ENCODE measurements at places on chromosomes 7 and 10. TPM values are rescaled to one million over a fixed set of nuclear protein-coding genes. Genes with fewer than 3 reads are reported as not detected.

Gene TRIM50
- not detected for total RNA-seq

Gene LOXL4
- 0.64 TPM for total RNA-seq

Gene OGDHL
- 0.21 TPM for total RNA-seq

Gene TMEM209
- 9.4 TPM for total RNA-seq

Gene MSMB
- total RNA-seq: not detected

Gene GRM3
- total RNA-seq: not detected

Gene SLC26A3
- not detected for total RNA-seq

Gene PTTG1IP2
- 4.1 TPM for total RNA-seq

Gene CALCR
- not detected for total RNA-seq

Gene UPF2
- total RNA-seq: 14.1 TPM

Gene DNAH11
- 3.0 TPM for total RNA-seq

Gene FZD1
- total RNA-seq: 4.1 TPM

Gene GDF2
- not detected for total RNA-seq

Gene OR2A1
- not detected for total RNA-seq

Gene GPRIN2
- total RNA-seq: 0.85 TPM

Gene MCM10
- total RNA-seq: 3.9 TPM

Gene LAMB4
- total RNA-seq: not detected

Gene ABCB1
- total RNA-seq: 0.64 TPM

Gene CC2D2B
- not detected for total RNA-seq

Gene ATOH7
- not detected for total RNA-seq

Gene ZNF853
- total RNA-seq: 0.85 TPM

Gene PAX4
- not detected for total RNA-seq

Gene NEUROD6
- not detected for total RNA-seq

Gene CALML5
- total RNA-seq: not detected

Gene NPY
- not detected for total RNA-seq

Gene SPDYE2
- not detected for total RNA-seq

Gene KIAA1549
- 0.21 TPM for total RNA-seq

Gene CPA1
- not detected for total RNA-seq

Gene BICC1
- 1.9 TPM for total RNA-seq

Gene NANOS1
- 1.7 TPM for total RNA-seq

Gene CCM2
- 40.9 TPM for total RNA-seq

Gene CUZD1
- total RNA-seq: 0.64 TPM

Gene MRLN
- total RNA-seq: not detected

Gene SPDYE16
- not detected for total RNA-seq

Gene HMX2
- total RNA-seq: not detected

Gene WBP1L
- total RNA-seq: 34.0 TPM

Gene ADAM22
- total RNA-seq: not detected

Gene CALHM1
- not detected for total RNA-seq

Gene GRB10
- total RNA-seq: 43.1 TPM

Gene IDI1
- total RNA-seq: 109 TPM

Gene SCART1
- total RNA-seq: 1.4 TPM

Gene TAS2R3
- total RNA-seq: 1.4 TPM

Gene RBP3
- not detected for total RNA-seq

Gene ACTR3C
- total RNA-seq: 11.6 TPM

Gene NME8
- not detected for total RNA-seq

Gene SEMA3D
- not detected for total RNA-seq

Gene COL26A1
- not detected for total RNA-seq

Gene CPEB3
- 0.48 TPM for total RNA-seq

Gene MICALL2
- 9.9 TPM for total RNA-seq

Gene PNLIPRP3
- total RNA-seq: 13.0 TPM

Gene SHH
- total RNA-seq: 0.72 TPM

Gene BMPER
- 0.48 TPM for total RNA-seq

Gene TRIM73
- 1.3 TPM for total RNA-seq

Gene FUOM
- 28.2 TPM for total RNA-seq

Gene SYT15B
- 0.21 TPM for total RNA-seq
